NCI-H460 (cell line): ENCODE measurements at places on chromosomes 2 and 18. TPM values are rescaled to one million over a fixed set of nuclear protein-coding genes. Genes with fewer than 3 reads are reported as not detected.

DNA sequence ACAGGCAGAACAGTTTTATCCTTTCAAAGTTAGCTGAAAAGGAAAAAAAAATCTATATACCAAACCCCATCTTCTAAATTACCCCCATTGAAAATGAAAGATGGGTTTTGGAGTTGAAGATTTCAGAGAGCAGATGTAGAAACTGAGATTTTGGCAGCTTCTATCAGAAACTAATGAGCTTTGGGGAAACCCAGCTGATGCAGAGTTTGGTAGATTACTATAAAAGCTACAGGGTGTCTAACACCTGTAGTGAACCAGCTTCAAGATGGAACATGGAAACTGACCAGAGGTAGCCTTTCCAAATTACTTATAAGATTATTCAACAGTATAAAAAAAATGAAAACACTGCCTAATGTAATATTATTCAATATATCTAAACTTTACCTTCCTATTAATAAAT lies 583.1 kb downstream of the XIRP2 start:
- no peak for DNase-seq

Gene FMNL2
- total RNA-seq = 80.5 and 98.0 TPM in 2 replicates

DNA sequence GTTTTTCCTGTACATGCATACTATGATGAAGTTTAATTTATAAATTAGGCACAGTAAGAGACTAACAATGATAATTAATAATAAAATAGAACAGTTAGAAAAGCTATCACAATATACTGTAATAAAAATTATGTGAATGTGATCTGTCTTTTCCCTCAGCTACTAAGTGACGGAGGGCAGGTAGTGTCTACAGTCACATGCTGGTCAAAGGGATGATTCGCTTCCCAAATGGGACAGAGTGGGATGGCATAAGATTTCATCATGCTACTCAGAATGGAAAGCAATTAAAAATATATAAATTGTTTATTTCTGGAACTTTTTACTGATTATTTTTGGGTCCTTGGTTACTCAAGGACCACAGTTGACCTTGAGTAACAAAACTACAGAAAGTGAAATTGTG lies 71.5 kb downstream of the DAW1 start:
- no peak for DNase-seq

Gene SERPINB2
- 100 and 108 TPM in 2 replicates for total RNA-seq

- no peak for DNase-seq
Observed at GRCh38 chr2:111704246-111704645, 179.7 kb downstream of the ANAPC1 start.

- peak; percentile 70 for DNase-seq
Observed at GRCh38 chr2:168118733-168119514, 128.5 kb downstream of the STK39 start.

DNA sequence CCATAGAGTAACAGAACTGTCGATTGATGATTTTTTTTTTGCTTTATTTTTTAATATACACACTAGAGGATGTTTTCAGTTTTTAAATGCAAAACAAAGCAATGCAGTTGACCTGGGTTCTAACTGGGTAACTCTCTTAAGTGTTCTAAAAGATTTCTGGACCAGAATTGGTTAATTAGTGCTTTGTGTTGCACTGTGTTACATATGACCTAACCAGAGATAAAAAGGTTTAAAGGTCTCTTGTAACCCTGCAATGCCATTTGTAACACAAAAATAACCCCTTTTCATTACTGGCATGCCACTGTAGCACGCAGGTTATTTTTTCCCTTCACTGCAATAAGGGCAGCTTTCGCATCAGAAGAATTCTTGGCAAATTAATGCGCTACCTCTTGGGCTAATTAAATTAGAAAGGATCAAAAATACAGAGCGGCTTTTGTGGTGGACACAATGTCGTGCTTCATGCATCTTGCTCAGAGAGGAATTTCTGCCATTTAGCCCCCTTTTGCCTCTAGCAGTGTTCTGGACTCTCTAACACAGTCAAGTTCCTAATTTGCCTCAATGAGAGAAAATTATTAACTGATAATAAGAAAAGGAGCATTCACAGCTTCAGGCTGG lies 250.8 kb upstream of the ZEB2 start:
- DNase-seq = no peak

- no peak for DNase-seq
Observed at GRCh38 chr2:218873359-218874194, 7.1 kb upstream of the WNT10A start.

Gene ALPI
- not detected in 2 replicates for total RNA-seq

Gene C2orf72
- total RNA-seq = 1.1 and 2.0 TPM in 2 replicates

DNA sequence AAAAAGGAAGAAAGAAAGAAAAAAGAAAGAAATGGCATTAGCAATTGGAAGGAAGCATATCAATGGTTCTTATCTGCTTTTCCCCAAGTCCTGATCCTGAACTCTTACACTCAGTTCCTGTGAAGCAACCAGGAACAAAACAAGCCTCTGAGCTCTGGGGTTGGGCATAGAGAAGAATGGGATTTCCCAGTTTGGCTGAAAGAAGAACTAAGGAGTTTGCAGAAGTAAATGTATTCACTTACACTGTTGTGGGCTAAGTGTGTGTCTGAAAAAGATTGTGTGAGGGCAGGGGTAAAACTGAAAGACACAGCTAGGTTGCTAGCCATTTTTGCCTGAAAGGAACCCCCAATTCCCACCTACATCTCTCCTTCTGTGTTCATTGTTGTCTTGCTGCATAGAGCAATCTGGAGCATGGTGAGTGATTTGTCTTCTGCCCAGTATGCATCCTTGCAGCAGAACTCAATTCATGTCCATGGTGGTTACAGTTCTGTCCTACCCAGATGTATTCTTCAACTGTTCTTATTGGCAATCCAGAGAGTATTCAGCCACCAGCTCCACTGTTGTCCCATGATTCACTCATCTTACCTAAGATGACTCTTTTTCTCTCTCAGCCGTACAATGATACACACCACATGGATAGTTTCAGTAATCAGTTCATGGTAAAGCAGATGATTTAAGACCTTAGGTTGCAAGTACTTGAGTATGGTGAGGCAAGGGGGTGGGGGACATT lies 348.7 kb downstream of the ARHGAP15 start:
- DNase-seq = no peak

Gene OLA1
- total RNA-seq = 152 and 198 TPM in 2 replicates

GRCh38 chr2:158732573-158733429 lies 62.3 kb upstream of the DAPL1 start:
- DNase-seq = no peak

DNA sequence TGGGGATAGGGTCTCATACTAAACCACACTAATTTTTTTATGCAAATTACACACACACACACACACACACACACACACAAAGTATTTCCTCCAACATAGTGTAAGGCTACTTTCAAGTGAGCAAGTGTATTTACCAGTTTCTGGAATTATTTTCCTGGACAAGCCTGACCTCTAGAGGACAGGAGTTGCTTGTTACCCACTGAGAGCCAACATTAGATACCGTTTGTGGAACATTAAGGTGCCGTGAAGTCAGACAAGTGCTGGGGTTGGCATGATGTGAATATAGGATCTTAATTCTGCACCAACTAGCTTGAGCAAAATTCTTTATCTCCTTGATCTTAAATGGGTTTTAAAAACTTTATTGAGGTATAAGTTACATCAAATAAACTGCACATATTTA lies 39.3 kb upstream of the SERPINB2 start:
- peak; percentile 69 for DNase-seq

Gene CNTNAP5
- not detected in 2 replicates for total RNA-seq

Gene KLHL29
- total RNA-seq = 4.3 TPM in 2 replicates

DNA sequence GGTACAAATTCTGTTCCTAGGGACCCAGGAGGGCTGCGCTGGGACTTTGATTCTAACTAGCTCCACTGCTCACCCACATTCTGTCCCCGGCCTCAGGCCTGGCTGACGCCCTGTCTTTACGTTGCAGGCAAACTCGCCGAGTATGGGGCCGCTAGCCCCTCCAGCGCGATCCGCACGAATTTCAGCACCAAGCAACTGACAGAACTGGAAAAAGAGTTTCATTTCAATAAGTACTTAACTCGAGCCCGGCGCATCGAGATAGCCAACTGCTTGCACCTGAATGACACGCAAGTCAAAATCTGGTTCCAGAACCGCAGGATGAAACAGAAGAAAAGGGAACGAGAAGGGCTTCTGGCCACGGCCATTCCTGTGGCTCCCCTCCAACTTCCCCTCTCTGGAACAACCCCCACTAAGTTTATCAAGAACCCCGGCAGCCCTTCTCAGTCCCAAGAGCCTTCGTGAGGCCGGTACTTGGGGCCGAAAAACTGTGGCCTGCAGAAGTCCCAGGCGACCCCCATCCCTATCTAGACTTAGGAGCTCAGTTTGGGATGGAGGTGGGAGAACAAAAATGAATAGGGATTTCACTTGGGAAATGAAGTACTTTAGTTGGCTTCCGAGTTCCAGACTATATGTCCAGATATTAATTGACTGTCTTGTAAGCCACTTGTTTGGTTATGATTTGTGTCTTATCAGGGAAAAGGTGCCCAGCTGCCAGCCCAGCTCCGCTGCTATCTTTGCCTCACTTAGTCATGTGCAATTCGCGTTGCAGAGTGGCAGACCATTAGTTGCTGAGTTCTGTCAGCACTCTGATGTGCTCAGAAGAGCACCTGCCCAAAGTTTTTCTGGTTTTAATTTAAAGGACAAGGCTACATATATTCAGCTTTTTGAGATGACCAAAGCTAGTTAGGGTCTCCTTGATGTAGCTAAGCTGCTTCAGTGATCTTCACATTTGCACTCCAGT lies 1.5 kb downstream of the HOXD1 start:
- DNase-seq = no peak

GRCh38 chr2:45634223-45634622 lies 17.3 kb upstream of the PRKCE start:
- DNase-seq = no peak

Gene BBS5
- 5.4 and 6.2 TPM in 2 replicates for total RNA-seq

GRCh38 chr2:122739732-122740593 lies 984.5 kb downstream of the TSN start:
- no peak for DNase-seq

- no peak for DNase-seq
Observed at GRCh38 chr2:212945526-212945925, 205.9 kb downstream of the IKZF2 start.

DNA sequence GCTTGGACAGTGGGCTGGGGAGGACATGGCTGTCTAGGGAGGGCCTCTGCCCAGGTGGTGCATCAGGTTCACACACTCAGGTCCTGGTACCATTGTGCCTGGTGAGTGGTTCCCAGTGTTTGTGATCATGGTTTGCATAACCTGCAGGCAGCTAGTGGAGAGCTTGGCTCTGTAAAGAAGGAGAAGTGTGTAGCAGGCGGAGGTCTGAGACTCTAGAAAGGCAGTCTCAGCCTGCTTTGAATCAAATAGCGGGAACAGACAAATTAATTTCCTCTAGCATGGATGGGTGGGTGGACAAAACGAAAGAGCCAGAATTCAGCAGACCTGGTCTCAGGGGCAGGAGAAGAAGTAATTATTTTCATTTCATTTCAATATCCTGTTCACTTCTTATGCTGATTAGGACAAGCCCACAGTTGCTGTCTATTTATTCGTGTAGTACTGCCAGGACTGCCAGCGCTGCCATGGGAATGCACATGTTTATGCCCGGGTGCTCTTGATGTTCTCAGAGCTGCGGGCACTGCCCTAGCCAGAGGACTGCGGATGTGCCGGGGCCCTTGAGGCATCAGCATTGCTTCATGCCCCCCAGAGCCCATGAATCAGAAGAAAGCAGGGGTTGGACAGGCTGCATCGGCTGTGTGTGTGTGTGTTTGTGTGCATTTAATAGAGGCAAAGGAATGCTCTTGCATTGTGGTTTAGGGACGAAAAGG lies 45.4 kb upstream of the DLX2 start:
- DNase-seq = no peak

DNA sequence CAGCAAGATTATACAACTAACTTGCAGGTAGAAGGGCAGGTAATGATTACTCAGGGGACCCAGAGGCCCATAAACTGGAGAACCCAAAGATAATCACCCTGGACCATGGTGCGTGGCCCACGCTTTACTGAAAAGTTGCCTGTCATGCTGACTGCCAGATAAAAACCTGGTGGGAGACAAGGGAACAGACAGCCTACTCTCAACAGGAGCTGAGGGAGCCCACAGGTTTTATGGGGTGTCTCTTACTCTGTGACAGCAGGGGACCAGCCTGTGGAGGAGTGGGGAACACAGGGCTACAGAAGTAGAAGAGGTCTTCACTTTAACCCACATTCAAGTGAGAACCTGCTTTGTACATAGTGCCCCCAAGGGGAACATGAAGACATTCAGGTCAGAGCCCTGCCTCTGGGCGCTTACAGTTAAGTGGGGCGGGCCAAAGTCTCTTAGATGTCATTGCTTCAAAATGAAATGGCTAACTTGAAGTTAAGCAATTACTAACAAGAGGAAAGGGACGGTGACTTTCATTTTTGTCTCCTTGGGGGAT lies 60.4 kb downstream of the DHRS9 start:
- no peak for DNase-seq

- peak; percentile 86 for DNase-seq
Observed at GRCh38 chr2:46329803-46330775, 32.9 kb downstream of the EPAS1 start.

Gene BOLA3
- total RNA-seq = 163 and 194 TPM in 2 replicates

- no peak for DNase-seq
Observed at GRCh38 chr2:225948903-225949302, 549.4 kb downstream of the NYAP2 start.
